ENCODE measurements at places on chromosomes 4 and X. TPM values are rescaled to one million over a fixed set of nuclear protein-coding genes. Genes with fewer than 3 reads are reported as not detected.

TIMP1 gene
- 834 TPM for total RNA-seq

TREX2 gene
- total RNA-seq = not detected

SLITRK2 gene
- not detected for total RNA-seq

CT55 gene
- total RNA-seq = not detected

MAGEE2 gene
- total RNA-seq = not detected

PWWP3B gene
- 8.1 TPM for total RNA-seq

TMPRSS11B gene
- total RNA-seq = not detected

CT83 gene
- total RNA-seq = not detected

PHOX2B gene
- not detected for total RNA-seq
